NCI-H187 (cell line): ENCODE measurements at places on chromosomes 2 and 18.
A peak's percentile ranks its signal among the peaks of the same experiment; 100 is the strongest.

DNA sequence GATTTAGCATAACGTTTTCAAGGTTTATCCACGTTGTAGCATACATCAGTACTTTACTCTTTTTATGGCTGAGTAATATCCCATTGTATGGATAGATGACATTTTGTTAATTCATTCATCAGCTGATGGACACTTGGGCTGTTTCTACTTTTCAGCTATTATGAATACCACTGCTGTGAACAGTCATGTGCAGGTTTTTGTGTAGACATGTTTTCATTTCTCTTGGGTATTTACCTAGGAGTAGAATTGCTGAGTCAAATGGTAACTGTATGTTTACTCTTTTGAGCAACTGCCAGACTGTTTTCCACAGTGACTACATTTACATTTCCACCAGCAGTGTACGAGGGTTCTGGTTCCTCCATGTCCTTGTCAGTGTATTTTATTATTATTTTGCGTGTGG is 33.9 kb downstream of the COX7A2L start:
- DNase-seq: no peak

DNA sequence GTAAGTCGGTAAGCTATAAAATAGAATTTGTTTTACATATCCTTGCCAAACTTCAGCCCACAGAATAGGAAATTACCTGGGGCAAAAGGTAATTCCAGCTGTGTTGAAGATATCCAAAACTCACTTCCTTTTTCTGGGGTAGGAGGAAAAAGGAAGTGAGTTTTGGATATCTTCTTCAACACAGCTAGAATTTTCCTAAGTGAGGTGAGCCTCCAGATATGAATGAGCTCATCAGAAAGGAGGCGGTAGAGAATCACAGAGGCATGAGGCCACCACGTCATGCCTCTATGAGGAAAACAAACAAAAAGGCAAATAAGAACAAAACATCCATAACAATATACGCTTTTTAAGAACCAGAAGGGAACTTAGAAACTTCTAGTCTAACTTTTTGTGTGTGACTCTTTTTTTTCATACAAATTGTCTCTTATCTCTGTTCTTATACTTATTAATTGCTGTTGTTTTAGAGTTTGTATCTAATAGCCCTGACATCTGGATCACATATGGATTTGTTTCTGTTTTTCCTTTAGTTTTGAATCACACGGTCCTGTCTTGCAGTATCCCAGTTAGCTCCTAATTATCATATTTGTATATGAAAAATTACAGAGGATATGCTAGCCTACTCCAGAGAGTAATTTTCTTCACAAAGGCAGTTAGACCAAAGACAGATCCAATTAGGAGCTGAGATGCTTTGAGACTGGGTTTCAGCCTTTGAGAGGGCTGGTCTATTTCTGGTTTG is 104.5 kb downstream of the RBM43 start:
- no peak for DNase-seq

DNA sequence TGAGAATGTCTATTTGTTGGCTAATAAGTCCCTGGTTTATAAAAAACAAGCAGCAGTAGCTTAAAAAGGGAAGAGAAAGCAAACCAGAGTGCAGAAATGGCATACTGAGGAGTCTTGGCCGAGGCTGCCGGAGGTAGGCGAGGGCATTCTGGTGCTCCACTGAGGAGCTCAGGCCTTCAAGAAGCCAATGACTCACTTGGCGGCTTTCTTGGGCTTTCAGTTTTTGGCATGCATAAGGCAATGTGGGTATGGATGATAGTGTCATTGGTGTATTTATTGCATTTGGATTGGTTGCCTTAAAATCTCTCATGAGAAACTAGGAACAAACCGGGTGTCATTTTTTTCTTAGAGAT is 119.6 kb upstream of the ARL5A start:
- DNase-seq: no peak

DNA sequence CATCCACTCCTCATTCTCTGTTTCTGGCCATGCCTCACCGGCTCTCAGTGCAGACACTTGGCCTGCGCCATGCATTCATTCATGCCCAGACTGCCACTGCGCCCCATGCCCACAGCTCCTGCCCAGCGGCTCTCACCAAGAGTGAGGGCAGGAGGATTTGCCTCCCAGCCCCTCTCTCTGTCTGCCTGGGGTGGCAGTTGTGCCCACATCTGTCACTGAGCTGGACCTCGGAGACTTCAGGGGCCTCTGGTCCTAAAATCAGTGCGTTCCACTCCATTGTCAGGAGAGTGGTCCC is 75.1 kb downstream of the CIB4 start:
- DNase-seq: no peak

GRCh38 chr18:6722690-6723089 is 6.8 kb upstream of the ARHGAP28 start:
- DNase-seq: no peak

GRCh38 chr2:27702302-27702701 is 38.6 kb downstream of the SLC4A1AP start:
- no peak for DNase-seq

DNA sequence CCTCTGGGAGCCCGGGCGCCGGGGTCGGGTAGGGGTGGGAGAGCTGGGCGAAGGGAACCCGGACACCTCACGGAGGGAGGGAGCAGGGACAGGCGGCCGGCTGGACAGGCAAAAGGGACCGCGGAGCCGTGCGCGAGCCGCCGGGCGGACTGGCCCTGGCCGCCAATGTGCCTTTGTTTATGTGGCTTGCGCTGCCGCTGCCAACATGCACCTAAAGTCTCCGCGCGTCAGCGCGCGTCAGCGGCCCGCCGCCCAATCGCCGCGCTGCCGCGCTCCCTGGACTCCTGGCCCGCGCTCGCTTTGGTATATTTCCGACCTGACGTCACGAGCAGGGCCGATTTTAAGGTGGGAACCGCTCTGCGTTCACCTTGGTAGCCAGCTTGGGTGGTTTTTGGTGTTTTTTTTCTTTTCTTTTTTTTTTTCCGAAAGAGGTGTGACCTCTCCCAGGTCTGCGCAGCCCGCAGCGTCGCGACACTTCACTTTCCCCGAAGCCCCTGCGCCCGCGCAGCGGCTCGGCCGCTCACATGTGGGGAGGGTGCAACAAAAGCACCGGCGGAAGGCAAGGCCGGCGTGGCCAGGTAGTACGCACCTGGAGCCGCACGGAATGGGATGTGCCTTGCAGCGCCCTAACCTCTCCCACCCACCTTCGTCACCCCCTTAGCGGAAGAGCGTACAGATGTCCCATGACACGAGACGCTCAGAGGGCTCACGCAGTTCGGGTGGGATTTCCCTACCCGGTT is at the start of gene NR4A2:
Gene NR4A2 (minus strand): TSS at position 188 of the 740 bp plus-strand sequence. CDS start 2,535 bp downstream, outside the sequence.
- DNase-seq: peak; percentile 48

DNA sequence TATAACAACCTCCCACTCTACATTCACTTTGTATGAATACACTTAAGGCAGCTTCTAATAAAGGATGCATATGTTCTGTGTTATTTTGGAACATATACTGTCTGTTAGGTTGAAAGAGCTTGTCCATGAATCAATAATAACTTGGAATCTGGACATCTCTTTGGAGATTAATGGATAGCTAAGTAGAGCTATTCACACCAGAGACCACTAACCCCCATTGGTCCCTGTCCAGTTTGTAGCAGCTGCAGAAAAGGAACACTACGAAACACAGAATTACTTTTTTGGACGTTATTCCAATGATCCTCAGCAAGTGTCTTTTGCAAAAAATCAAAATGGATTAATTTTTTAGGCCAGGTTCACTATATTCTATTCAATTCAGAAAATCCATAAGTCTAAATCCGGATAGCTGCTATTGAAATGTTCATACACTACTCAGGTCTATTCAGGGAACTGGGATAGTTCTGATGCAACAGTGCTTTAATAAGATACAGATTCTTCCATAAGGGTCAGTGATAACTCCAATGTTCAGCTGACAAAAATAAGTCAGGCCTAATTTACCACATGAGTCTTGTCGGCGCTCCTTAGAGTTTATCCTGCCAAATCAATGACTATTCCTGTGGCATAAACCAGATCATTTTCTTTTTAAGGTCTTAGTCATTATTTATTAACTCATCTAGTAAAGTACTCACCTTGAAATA is 44.2 kb downstream of the NRXN1 start:
- DNase-seq: no peak
